ENCODE measurements at places on chromosomes 3 and 15. TPM values are rescaled to one million over a fixed set of nuclear protein-coding genes. Genes with fewer than 3 reads are reported as not detected.

The CTXN2 gene
- not detected for total RNA-seq

The FHIT gene
- 4.1 TPM for total RNA-seq

The ATP10A gene
- total RNA-seq = 28.9 TPM

The SPESP1 gene
- total RNA-seq = 1.0 TPM

The PP2D1 gene
- total RNA-seq = not detected

The GOLGA8M gene
- total RNA-seq = not detected

The SLC35A5 gene
- 19.8 TPM for total RNA-seq

The POU1F1 gene
- total RNA-seq = not detected

The SERPINI2 gene
- not detected for total RNA-seq

The CKMT1A gene
- total RNA-seq = not detected

The KNG1 gene
- not detected for total RNA-seq

The CX3CR1 gene
- 1.1 TPM for total RNA-seq

The DNAH12 gene
- 0.13 TPM for total RNA-seq

The GOLGA8T gene
- not detected for total RNA-seq

The LYSMD2 gene
- 25.1 TPM for total RNA-seq

The SLC25A38 gene
- total RNA-seq = 71.3 TPM

The LYSMD4 gene
- total RNA-seq = 8.4 TPM

- H3K4me1 ChIP-seq = no peaks in the 10 kb centered on the region
- DNase-seq = no peak
- no peaks in the 10 kb centered on the region for H3K36me3 ChIP-seq
- H3K27me3 ChIP-seq = no peaks in the 10 kb centered on the region
- no peak overlapping the region for H3K4me3 ChIP-seq
Measured at GRCh38 chr3:159029306-159030026, 227.6 kb downstream of the MFSD1 start.

DNA sequence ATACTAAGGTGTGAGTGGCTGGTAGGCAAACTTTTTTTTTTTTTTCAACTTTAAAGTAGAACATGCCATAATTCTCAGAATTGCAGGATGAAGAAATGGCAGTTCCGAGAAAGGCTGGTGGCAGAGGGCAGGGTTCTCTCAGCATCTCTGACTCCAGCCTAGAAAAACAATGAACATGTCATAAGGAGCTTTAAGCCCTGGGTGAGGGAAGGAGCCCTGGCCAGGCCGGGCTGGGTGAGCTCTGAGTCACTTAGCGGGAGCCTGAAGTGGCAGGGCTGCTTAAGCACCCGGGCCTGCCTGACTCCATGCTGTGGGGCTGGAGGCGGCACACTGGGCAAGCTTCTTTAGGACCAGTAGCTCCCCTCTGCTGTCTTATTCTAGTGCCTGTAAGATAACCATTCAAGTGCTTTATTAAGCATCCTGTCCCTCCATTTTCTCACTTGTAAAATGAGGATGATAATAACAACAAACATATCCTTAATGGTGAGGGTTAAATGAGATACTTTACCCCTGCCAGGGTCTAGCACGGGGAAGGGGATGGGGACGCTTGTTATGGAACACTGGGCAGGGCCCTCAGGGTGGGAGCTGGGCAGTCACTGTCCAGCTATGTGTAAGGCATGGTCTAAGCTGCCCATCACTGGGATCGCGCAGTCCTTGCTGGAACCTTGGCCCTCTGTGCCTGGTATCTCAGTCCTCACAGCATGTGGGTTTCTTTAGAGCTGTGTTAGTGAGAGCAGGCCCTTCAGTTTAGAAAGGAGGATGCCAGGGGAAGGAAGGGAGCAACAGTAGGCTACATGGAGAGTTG is 18.4 kb downstream of the SMAD6 start:
- peaks cover 17% of the 10 kb centered on the region for H3K4me1 ChIP-seq
- H3K36me3 ChIP-seq = no peaks in the 10 kb centered on the region

GRCh38 chr15:59104602-59104911 is 389 bp upstream of the CCNB2 start:
- H3K27ac ChIP-seq = peak overlapping the region; percentile 77
- DNase-seq = no peak
- H3K27me3 ChIP-seq = no peaks in the 10 kb centered on the region
- H3K4me3 ChIP-seq = peak overlapping the region; percentile 78
- peaks cover 11% of the 10 kb centered on the region for H3K4me1 ChIP-seq
- no peaks in the 10 kb centered on the region for H3K36me3 ChIP-seq

DNA sequence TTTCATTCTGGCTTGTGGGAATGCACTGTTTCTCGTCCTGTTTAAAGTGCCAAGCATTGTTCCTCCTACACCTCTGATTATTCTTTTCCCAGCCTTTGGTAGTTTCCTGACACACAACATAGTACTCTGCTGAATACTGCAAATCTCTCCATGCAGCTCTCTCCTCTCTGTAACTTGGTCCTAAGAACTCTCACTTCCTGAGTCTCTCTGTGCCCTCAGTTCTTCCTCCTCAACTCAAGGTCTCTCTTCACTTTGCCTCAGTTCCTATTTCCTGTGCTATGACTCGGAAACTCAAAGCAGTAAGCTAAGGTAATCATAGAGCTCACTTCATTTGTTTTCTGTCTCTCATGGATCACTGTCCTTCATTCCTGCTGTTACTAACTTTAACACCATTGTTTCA is 113.4 kb downstream of the ZNF280D start:
- DNase-seq = no peak
- no peaks in the 10 kb centered on the region for H3K27me3 ChIP-seq
- H3K4me1 ChIP-seq = no peaks in the 10 kb centered on the region
- no peak overlapping the region for H3K4me3 ChIP-seq
- H3K36me3 ChIP-seq = no peaks in the 10 kb centered on the region
- no peak overlapping the region for H3K27ac ChIP-seq

GRCh38 chr15:62849316-62850106 is 193.0 kb upstream of the TPM1 start:
- no peaks in the 10 kb centered on the region for H3K36me3 ChIP-seq
- no peaks in the 10 kb centered on the region for H3K27me3 ChIP-seq
- no peak overlapping the region for H3K4me3 ChIP-seq
- H3K27ac ChIP-seq = no peak overlapping the region
- DNase-seq = no peak

DNA sequence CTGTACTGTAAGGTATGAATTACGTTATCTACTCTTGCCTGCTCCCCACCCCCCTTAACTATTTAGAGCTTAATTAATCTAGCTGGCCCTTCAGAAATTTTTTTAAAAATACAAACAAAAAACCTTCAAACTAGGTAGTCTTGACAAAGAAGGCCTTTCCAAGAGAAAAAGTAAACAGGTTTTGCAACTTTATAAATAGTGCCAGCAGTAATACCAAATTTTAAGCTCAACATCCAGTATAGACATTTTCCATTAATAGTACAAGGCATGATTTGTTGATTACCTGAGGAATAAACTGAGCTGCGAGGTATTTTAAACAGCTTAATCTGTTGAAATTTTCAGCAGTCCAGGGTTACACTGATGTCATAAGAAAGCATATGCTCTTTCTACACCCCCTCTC is 20.1 kb downstream of the STX19 start:
- H3K4me3 ChIP-seq = no peak overlapping the region
- H3K4me1 ChIP-seq = no peaks in the 10 kb centered on the region
- no peaks in the 10 kb centered on the region for H3K36me3 ChIP-seq
- H3K27ac ChIP-seq = no peak overlapping the region

- H3K36me3 ChIP-seq = no peaks in the 10 kb centered on the region
- no peak overlapping the region for H3K4me3 ChIP-seq
- H3K27me3 ChIP-seq = no peaks in the 10 kb centered on the region
- no peak overlapping the region for H3K27ac ChIP-seq
Measured at GRCh38 chr3:54087581-54088410, 34.6 kb upstream of the CACNA2D3 start.

DNA sequence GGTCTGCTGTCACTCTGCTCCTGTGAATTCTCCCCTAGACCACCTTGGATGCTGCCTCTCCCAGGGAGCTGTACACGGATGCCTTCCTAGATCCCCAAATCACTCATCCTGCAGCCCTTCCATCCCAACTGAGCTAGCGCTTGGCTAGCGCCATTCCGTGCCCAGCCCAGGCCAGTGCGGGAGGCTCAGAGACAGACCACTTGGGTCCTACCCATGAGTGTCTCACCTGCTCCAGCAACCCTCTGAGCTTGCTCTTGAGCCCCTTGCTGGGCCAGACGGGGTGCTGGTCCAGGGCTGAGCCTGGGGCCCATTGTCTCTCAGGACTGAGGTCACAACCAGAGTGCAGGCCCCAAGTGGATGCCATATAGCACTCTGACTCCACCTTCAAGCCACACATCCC is 17.7 kb downstream of the SH2D7 start:
- H3K27ac ChIP-seq = no peak overlapping the region
- no peaks in the 10 kb centered on the region for H3K27me3 ChIP-seq

- H3K4me3 ChIP-seq = no peak overlapping the region
- no peaks in the 10 kb centered on the region for H3K4me1 ChIP-seq
- no peaks in the 10 kb centered on the region for H3K27me3 ChIP-seq
- no peaks in the 10 kb centered on the region for H3K36me3 ChIP-seq
- no peak for DNase-seq
- no peak overlapping the region for H3K27ac ChIP-seq
Measured at GRCh38 chr3:49639551-49639950, 34.6 kb upstream of the APEH start.

DNA sequence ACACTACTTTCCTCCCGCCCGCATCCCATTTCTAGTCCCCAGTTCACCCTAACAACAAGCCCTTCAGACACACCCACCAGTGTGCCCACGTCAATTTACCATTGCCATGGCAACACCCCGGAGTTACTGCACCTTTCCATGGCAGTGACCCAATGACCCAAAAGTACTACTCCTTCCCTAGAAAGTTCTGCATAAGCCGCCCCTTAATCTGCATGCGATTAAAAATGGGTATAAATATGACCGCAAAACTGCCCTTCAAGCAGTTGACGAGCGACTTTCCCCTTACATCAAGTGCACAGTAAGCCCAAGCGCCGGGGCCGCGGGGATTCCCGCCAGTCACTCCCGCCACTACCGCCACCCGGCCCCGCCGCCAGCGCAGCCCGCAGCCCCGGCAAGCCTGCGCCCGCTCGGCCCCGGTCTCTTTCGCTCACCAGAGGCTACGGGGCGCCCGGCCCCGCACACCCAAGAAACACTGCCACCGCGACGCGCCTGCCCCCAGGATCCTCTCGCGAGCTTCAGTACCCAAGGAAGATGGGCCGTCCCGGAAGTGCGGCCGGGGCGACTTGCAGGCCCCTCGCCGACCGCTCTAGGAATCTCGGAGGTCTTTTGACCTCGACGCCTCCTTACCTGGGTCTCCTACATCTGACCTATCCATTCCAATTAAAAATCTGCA is 27.2 kb upstream of the ZNF502 start:
- H3K27me3 ChIP-seq = no peaks in the 10 kb centered on the region
- H3K36me3 ChIP-seq = no peaks in the 10 kb centered on the region
- H3K4me3 ChIP-seq = peak overlapping the region; percentile 42

- no peaks in the 10 kb centered on the region for H3K4me1 ChIP-seq
- no peaks in the 10 kb centered on the region for H3K27me3 ChIP-seq
- H3K27ac ChIP-seq = no peak overlapping the region
Measured at GRCh38 chr3:23094890-23095462, 108.2 kb upstream of the UBE2E2 start.

- DNase-seq = no peak
- H3K36me3 ChIP-seq = peaks cover 10% of the 10 kb centered on the region
- H3K4me3 ChIP-seq = no peak overlapping the region
- H3K27me3 ChIP-seq = no peaks in the 10 kb centered on the region
- no peaks in the 10 kb centered on the region for H3K4me1 ChIP-seq
Measured at GRCh38 chr3:49530231-49530630, 24.0 kb upstream of the BSN start.

GRCh38 chr3:166759736-166760513 is 620.2 kb downstream of the ZBBX start:
- H3K36me3 ChIP-seq = no peaks in the 10 kb centered on the region
- DNase-seq = no peak
- no peak overlapping the region for H3K27ac ChIP-seq

DNA sequence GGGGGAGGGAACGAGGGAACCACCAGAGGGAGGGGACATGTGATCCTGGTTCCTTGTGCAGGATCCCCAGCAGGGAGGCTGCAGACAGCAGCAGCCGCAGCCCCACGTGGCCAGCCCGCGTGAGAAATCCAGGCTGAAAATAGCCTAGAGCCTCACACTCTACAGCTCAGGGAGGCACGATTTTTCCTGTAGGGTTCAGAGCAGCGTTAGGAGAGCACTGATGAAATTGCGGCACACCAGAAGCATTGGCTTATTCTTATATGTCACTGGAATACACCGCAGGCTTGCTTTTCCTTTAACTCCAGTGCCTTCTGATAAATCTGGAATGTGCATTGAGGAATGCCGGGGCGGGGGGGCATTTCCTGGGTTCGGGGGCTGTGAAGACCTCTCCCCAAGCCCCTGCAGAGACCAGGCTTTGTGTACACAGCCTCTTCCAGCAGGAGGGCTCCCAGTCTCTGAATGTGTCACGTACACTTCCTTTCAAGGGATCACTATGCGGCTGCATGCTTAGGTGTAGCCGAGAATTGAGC is 193.0 kb downstream of the ATP10A start:
- no peak for DNase-seq
- H3K4me1 ChIP-seq = no peaks in the 10 kb centered on the region
- H3K36me3 ChIP-seq = no peaks in the 10 kb centered on the region
- peaks cover 6% of the 10 kb centered on the region for H3K27me3 ChIP-seq
- no peak overlapping the region for H3K4me3 ChIP-seq
- H3K27ac ChIP-seq = no peak overlapping the region

DNA sequence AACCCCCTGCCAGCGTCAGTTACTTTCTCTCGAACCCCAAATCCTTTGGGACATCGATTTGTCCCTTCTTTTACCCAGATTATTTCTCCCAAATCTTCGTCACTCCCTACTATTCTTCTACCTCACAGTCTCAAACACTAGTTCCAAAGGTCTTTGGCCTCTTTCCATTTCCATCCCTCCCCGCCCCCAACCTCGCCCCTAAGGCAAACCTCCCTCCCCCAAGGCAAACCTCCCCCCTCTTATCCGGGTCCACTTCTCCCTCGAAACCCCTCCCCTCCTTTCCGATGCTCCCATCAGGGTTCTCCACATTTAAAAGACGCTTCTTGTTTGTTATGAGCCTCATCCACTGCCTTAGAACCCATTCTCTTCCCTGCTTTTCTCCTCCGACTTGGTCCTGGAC is 583 bp downstream of the EAF1 start:
- H3K4me1 ChIP-seq = peaks cover 35% of the 10 kb centered on the region
- peak overlapping the region; percentile 82 for H3K27ac ChIP-seq
- H3K27me3 ChIP-seq = no peaks in the 10 kb centered on the region

DNA sequence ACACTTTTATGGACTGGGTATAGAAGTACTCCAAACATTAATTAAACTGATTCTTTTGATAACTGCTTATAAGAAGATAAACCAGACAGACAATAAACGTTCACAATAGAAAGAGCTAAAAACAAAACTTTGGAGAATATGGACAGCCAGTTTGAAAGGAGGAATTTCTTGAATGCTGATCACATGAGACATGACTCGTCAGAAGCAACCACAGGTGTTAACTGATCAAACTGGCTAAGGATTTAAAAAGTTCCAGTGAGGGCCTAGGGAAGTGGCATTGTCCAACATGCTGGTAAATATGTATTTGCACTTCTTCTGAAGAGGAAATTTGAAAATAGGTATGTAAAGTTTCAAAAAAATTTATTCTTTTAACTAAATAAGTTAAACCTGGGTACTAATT is 29.4 kb upstream of the AP3B2 start:
- no peaks in the 10 kb centered on the region for H3K4me1 ChIP-seq
- H3K36me3 ChIP-seq = no peaks in the 10 kb centered on the region
- no peak for DNase-seq

GRCh38 chr15:69718436-69718835 is 265.8 kb downstream of the RPLP1 start:
- no peaks in the 10 kb centered on the region for H3K27me3 ChIP-seq
- H3K4me3 ChIP-seq = no peak overlapping the region
- peaks cover 76% of the 10 kb centered on the region for H3K4me1 ChIP-seq
- H3K27ac ChIP-seq = peak overlapping the region; percentile 57
- no peak for DNase-seq
- H3K36me3 ChIP-seq = no peaks in the 10 kb centered on the region

GRCh38 chr3:98711426-98711825 is 51.7 kb upstream of the ST3GAL6 start:
- H3K4me3 ChIP-seq = no peak overlapping the region
- H3K4me1 ChIP-seq = no peaks in the 10 kb centered on the region
- no peak overlapping the region for H3K27ac ChIP-seq
- H3K36me3 ChIP-seq = no peaks in the 10 kb centered on the region
